ENCODE measurements at places on chromosomes 2 and 18. TPM values are rescaled to one million over a fixed set of nuclear protein-coding genes. Genes with fewer than 3 reads are reported as not detected.

Gene EML4
- 56.8 TPM for total RNA-seq

Gene TLX2
- total RNA-seq, result not detected

Gene ADAM23
- 2.4 TPM for total RNA-seq

Gene CFAP53
- total RNA-seq, result 0.38 TPM

Gene MEIS1
- 29.5 TPM for total RNA-seq

Gene TMEM37
- not detected for total RNA-seq

Data from smooth muscle cell of the coronary artery (primary cell).